Neuronal stem cell (in vitro differentiated cells): ENCODE measurements at places on chromosomes 6 and 20.

DNA sequence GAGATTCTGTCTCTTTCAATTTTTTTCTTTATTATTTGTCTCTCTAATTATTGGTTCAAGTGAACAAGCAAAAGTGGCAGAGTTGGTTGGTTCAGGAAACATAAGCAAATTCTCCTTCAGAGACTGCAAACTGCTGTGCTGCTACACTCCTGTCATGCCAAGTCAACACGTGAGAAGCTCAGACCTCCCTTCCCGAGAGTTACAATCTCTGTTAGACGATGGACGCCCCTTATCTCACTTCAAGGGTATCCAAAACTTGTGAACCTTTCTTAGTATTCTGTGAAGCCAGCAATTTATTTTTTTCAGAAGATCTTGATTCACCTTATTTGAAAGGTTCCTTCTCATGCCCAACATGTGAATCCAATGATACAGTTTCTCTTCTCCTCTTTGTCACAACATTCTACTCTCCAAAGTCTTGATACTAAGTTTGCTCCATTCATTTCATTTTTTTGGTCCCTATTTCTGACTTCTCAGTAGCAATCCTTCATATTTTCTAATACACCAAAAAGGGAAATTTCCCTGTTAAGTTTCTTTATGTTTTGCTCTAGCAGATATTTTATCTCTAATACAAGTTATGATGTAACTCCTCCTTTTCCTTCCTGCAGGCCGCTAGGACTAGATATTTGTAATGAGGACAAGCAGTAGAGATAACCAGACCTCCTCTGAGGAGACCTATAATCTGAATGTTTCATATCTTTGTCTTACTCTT, 448.8 kb upstream of the CITED2 start:
- DNase-seq, result no peak

GRCh38 chr20:36010076-36010475, 41.7 kb downstream of the CNBD2 start:
- no peak for DNase-seq

- DNase-seq, result peak; percentile 69
Measured at GRCh38 chr20:47125508-47125757, 230.8 kb downstream of the EYA2 start.

GRCh38 chr20:57761413-57761734, 51.6 kb upstream of the PMEPA1 start:
- no peak for DNase-seq

- DNase-seq, result no peak
Measured at GRCh38 chr20:53779822-53780221, 186.2 kb upstream of the ZNF217 start.

DNA sequence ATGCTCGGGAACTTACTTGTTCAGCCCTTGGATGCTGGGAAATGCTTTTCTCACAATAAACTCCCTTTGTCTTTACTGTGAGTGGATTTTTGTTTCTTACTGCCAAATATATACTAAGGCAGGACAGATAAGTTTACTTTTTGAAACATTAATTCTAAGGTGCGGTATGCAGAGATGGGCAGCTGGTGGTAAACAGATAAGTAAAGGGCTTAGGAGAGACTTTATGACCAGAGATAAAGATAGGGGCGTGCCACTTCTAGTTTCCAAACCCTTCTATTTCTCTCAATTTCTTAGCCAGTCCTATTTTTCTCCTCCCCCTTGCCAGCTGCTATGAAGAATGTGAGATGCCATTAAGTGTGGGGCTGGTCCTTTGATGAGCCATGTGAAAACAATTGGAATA, 16.3 kb downstream of the SAMD3 start:
- no peak for DNase-seq

- peak; percentile 67 for DNase-seq
Measured at GRCh38 chr20:10769700-10770099, 95.9 kb upstream of the JAG1 start.

DNA sequence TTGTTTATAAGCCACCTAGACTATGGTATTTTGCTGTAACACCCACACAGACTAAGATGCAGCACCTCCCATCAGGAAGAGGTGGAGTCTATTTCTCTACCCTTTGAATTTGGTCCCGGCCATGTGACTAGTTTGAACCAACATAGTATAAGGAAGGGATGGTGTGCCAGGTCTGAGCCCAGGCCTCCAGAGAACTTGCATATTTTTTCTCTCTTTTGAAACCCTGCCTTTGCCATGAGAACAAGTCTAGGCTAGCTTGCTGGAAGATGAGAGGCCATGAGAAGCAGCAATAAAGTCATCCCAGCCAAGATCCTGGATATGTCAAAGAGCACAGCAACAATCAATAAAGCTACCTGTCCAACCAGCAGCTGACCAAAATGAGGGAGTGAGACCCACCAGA, 63.0 kb upstream of the ANKEF1 start:
- no peak for DNase-seq

DNA sequence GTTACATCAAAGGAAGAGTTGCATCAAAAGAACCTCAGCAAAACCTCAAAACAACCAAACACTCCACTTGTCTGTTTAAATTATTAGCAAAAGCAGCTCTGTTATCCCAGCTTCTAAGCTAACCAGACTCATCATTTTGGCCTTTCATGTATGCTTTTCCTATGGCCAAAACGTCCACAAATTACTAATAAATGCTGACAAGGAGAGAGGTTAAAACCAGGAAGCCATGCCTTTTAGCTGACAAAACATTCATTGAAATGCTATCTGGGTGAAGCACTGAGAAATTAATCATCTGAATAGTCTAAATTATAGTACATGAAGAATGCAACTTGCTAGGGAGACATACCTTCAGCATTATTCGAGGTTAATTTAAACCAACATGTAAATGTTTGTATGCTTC, 80.6 kb downstream of the LAMA2 start:
- no peak for DNase-seq

GRCh38 chr20:37627060-37627766, 66.6 kb upstream of the CTNNBL1 start:
- peak; percentile 82 for DNase-seq

DNA sequence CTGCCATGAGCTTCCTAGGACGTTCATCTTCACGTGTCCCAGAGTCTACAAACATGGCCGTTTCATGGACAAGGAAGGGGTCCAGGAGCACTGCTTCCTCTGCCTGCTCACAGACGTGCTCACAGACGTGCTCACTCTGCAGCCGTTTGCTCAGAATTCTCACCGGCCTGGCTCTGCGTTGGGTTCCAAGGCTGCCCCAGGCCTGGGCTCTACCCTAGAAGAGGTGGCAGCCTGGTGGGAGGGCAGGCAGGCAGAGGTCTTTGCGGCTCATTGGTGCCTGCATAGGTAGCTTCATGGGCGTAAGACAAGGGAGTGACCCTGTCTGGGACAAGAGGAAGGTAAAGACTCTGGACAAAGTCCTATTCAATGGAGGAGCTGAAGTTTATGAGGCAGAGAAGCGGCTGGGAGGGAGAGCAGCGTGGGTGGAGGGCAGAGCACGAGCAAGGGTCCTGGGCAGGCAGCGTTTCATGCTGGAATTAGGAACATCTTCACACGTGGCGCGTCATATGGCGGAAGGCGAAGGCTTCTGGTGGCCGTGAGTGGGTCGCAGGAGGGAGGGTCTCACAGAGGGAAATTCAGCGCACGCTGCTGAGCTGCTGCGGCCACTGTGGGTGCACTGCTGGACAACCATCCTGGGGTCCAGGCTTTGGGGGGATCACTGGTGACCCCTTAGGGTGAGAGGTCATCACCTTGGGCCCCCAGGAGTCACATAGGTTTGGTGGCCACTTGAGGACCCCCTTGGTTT, 138.2 kb downstream of the PHACTR3 start:
- no peak for DNase-seq

DNA sequence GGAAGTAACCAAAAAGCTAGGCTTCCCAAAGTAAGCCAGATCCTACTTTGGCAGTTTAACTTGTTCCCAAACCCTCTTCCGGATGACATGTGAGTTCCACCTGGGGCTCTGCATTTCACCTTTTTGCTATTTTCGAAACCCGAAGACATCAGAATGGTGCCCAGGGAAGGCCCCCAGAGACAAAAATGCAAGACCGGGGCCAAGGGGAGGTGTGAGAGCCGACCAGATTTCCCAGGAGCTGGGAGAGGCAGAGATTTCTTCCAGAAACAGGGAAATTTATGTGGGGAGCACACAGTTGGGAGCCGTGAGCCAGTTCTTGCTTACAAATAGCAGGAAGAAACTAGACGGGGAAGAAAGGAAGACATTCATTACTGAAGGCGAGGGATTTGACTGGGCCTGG, 209.7 kb downstream of the ZNF217 start:
- no peak for DNase-seq

GRCh38 chr6:151341476-151342195, 49.7 kb downstream of the ZBTB2 start:
- DNase-seq, result no peak

- DNase-seq, result no peak
Measured at GRCh38 chr20:13778827-13779226, 5.9 kb downstream of the ESF1 start.

DNA sequence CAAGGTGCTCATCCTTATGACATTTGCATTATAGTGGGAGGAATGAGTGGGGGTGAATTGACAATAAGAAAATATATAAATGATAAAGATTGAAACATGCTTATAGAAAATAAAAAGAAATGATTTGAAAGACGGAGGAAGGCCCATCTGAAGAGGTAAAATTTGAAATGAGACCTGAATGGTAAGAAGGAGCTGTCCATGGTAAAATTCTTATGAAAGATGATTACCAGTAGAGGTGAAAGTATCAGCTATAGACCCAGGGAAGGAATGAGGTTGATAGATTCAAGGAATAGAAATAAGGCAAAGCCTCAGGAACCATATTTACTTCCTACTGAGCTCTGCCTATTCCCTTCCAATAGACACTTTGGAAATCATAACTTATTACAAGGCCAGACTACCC, 149.7 kb downstream of the HTR1B start:
- no peak for DNase-seq

DNA sequence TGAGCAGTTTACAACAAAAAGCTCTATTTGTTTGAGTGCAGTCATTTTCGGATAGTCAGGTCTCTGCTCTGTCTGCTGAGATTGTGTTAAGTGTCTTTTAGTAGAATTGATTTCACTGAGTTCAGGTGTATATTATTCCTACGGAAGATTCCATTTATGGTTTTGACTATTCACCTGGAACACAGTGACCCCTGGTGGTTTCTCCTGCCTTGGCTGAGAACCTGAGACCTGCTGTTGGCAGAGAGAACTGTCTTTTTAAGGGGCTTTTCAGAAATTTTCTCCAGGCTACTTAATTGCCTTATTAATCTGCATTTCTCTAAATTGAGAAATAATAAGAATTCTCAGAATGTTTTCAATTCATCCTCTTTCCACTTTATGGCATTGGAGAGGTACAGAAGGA, 508.0 kb downstream of the TBC1D32 start:
- DNase-seq, result peak; percentile 26

DNA sequence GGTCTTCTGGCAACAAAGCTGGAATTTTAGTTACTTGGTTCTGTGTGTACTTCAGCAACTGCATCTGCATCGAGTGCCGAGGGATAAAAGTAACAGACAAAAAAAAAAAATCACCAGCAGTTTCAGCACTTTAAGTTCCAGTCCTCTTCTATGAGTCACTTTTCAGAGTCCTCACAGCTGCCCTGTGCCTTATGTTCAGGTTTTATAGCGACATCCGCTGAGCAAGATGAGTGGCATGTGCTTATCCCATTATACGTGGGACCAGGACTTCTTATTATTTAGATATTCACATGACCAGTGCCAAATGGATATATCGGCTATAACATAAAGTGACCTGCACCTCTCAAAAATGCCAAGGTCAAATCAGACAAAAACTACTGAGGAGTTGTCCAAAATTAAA, 242.9 kb downstream of the FOXA2 start:
- no peak for DNase-seq

DNA sequence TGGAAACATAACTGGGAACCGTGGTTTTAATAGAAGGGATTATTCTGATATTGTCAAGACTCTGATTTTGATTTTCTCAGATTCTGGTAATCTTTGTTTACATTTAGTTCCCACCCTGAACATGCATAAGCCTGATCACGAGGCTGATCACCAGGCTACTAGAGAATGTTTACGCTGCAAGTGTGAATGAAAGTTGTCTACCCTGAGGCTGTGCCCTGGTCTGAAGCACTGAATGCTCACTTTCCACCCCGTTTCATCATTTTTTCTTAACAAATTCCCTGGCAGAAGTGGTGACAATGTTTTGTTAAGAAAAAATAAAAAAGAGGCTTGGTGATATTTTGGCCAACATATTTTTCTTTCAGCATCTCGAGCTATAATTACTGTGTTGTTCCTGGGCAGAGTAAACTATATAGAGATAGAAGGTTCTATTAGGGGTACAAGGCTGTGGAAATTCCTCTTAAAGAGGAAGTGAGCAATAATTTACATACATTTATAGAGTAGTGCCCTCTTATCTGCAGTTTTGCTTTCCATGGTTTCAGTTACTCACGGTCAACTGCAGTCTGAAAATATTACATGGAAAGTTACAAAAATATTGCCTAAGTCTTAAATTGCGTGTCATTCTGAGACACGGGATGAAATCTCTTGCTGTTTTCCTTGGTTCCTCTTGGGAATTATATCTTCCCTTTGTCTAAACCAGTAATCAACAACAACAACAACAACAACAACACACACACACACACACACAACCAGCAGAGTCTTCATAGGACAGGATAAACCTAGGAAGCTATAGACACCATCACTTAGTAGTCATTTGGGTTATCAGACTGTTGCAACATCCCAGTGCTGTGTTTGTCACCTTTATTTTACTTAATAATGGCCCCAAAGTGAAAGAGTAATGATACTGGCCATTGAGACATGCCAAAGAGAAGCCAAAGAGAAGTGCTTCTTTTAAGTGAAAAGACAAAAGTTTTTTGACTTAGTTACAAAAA, 566.6 kb upstream of the CITED2 start:
- DNase-seq, result no peak

DNA sequence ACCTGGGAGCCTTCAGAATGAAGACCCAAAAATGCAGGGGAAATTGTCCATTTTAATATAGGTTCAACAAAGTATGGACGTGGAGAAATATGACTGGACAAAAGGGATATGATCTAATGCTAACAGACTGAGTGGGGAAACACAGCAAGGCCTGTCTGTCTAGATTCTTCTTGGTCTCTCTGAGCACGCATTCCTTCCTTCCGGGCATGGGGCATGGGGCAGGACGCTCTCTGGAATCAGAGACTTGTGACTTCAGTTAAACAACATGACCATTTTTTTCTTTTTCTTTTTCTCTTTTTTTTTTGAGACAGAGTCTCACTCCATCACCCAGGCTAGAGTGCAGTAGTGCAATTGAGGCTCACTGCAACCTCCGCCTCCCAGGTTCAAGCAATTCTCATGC, 31.9 kb downstream of the ZBTB2 start:
- DNase-seq, result no peak

- DNase-seq, result no peak
Measured at GRCh38 chr6:5014072-5014561, 10.3 kb upstream of the RPP40 start.
